ENCODE measurements at places on chromosomes 7 and 10.

DNA sequence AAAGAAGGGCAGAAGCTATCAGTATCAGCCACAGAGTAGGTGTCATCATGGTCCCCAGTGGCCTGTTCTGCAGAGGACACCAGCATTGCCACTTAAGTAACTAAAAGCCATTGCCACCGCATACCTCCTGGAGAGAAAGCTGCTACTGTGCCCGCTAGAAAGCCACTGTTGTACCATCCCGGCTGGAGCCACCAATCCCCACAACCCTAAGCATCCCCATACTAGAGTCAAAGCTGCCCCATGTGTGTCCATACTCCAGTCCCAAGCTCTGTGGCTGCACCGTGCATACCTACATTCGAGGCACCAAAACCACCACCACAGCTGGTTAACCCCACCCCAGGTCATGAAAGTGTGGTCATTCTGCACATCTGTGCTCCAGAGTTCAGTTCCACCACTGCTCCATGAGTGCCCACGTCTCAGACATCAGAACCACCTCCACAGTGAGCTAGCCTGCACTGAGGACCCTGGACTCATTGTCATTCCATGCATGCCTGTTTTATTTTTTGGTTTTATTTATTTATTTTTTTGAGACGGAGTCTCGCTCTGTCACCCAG, 9.5 kb upstream of the SEPTIN14 start:
- no peak for DNase-seq

- no peak for DNase-seq
Observed at GRCh38 chr10:65708057-65708456, 1217.8 kb upstream of the LRRTM3 start.

GRCh38 chr7:90384433-90384832, 18.8 kb upstream of the CLDN12 start:
- no peak for DNase-seq

GRCh38 chr10:35042783-35043182, 47.4 kb downstream of the CUL2 start:
- no peak for DNase-seq

DNA sequence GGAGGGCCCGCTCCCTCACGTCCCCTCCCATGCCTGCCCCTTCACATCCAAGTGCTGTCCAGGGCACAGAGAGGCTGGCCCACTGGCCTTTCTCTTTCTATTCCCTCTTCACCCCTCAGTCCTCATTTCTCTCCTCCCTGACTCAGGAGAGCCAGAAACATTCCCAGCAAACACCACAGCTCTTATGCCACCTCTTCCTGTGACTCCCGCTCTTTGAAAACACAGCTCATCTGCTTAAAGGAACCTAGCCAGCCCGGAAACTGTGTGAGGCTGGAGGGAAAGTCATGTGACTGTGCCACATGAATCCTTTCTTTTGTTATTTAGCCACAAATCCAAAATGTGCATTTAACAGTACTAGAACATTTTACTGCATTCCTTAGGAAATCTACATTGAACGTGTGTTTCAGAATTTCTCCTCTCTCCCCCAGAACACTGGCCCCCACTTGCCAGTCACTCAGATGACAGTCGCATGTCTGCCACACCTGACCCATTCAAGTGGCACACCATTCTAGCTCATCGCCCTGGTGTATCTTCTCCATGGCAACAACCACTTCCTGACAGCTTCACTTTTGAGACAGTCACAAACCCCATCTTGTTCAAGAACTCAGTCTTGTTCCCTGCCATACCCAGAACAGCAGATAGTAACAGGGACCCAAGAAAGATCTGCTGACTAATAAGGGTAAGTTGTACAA, 42.8 kb downstream of the GRB10 start:
- no peak for DNase-seq

DNA sequence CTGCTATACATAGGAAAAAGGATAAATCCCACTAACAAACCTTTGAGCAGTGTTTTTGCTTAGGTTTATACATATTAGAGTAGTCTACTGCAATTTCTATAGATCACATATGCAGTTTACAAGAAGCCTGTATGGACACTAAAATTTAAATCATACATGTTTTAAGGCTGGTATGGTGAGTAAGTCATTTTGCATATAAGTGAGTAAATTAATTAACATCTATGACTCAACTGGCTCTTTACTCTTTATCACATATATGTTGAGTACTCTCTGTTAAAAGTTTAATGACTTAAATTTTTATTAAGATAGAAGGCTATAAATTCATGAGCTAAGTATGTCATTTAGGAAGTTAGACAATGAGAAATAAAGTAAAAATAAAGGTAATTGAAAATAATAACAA, 69.4 kb downstream of the LRRN3 start:
- no peak for DNase-seq

DNA sequence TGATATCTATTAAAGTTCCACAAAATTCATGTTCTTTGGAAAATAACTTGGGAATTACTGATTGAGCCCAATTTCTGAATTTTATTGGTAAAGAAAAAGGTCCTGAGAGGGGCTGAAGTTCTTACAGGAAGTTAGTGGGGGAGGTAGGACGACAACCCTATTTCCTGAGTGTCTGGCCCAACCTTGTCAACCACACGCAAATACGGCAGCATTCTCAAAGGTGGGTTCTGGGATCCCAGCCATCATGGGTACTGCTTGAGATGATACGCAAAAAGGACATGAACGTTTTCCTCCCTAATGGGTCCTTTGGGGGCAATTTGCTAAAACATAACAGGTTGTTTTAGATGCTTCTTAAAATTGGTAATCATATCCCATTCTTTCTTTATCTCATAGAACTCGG, 2.7 kb upstream of the PDCD4 start:
- DNase-seq = no peak

DNA sequence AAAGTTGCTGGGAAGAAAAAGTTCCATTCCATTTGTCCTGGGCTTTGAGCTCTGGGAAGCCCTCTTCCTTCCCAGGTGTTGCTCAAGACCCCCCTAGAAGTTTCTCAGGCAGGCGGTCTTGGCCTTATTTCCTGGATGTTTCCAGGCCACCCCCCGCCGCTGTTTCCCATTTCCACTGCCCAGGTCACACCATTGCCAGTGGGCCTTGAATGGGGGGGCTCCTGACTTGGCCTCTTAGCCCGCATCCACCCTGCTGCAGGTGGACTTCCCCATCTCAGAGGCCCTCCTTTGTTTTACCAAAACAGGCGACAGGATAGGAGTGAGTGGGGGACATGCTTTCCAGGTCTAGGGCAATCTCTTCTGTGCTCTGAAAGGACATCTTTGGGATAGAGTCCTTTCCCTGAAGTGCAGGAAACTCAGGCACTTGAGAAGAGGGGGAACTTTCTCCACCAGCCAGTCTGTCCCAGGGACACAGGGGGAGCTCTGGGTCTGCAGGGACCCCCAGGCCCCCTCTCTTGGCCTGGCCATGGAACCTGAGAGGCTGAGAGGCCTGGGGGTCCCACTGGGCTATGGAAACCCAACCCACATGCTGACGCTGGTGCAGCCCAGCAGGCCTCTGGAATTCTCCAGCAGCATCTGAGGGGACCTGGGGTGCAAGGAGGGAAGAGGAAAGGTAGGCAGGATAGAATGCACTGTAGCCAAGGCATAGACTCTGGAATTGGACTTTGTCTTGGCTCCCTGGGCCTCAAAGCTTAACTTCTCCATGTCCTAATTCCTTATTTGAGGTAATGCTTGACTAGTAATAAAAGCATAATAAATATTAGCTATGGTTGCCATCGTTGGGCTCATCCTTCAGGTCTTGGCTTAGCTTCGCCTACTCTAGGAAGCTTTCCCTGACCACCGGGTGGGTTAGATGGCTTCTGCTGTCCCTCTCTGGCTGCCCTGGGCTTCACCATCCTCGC, 17.6 kb downstream of the NEURL1 start:
- DNase-seq = no peak

DNA sequence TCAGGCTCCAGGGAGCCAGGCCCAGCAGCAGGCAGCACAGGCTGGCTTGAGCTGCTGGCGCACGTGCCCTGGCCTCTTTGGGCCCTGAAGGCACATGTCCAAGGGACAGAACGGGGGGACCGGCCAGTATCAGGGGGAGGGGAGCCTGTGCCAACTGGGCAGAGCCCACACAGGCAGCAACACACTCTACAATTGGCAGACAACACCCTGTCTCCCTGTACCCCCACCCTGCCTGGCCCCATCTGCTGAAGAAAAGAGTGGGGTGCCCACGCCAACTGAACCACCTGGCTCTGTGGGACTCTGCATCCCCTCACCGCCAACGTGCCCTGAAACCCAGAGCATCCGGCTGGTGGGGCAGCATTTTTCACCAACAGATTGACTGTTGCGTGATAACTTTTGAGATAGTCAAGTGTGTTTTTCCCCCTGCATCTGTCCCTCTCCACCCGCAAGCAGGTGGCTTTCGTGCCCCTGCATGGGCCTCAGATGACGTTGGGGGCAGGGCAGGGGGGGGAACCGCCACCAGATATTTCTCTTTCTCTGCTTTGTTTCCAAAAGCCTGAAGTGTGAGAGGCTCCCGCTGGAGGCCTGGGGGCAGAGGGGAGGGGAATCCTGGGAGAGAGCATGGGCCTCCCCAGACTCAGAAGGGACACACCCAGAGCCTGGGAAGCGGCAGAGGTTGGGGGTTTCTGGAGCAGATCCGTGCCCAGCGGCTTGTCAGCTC, 21.8 kb downstream of the SLIT1 start:
- no peak for DNase-seq

GRCh38 chr7:134645935-134646334, 718 bp upstream of the BPGM start:
- DNase-seq = peak; percentile 52

DNA sequence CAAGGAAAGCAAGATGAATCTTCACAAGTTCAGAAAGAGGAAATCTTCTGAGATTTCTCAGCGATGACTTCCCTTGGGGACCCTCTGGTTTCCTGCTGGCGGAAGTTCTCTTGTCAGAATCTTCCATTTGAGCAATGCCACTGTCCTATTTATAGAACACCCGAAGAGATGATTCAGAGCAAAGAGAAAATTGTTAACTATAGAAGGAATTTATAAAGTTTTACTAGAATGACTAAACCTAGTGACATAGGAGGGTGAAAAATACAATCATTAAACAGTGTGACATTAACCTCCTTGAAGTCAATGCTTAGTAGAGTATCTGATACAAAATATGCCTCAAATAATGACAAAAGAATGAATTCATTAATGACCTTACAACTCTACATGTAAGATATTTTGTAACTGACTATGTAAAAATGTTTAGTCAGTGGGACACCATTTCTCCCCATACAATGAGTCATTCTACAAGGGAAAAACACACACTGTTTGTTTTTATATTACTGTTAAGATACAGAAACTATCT, 206.5 kb upstream of the CNTNAP2 start:
- DNase-seq = peak; percentile 59

DNA sequence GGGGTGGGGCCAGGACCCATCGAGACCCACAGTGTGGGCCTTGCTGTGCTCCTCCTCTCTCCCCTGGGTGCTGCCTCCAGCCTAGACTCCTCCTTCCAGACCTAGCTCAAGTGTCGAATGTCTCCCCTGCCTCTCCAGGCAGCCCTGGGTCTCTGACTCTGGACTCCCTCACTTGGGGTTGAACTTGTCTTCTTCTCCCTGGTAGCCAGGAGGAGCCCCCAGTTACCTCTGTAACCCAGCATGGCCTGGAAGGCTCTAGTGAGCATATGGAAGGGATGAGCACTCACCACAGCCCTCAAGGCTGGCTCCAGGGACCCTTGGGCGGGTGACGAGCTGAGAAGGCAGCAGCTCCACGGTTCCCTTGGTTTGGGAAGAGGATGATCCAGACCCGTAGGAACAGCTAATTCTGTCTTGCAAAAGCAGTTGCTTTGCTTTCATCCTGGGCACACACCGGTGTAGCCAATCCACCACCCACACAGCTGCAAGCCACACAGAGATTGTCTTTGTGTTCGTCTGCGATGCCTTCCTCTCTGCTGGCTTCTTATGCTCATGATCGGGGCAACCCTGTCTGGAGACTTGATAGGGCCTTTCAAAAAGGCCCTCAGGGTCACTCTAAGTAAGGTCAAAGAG, 52.3 kb upstream of the ANTXRL start:
- DNase-seq = no peak

- peak; percentile 40 for DNase-seq
Observed at GRCh38 chr10:2509081-2509531, 558.2 kb upstream of the PFKP start.

- no peak for DNase-seq
Observed at GRCh38 chr7:1052031-1052818, 7.9 kb downstream of the GPR146 start.

GRCh38 chr7:21934808-21935207, 10.9 kb downstream of the CDCA7L start:
- DNase-seq = no peak

GRCh38 chr10:29214551-29214950, 74.3 kb upstream of the LYZL1 start:
- DNase-seq = no peak

DNA sequence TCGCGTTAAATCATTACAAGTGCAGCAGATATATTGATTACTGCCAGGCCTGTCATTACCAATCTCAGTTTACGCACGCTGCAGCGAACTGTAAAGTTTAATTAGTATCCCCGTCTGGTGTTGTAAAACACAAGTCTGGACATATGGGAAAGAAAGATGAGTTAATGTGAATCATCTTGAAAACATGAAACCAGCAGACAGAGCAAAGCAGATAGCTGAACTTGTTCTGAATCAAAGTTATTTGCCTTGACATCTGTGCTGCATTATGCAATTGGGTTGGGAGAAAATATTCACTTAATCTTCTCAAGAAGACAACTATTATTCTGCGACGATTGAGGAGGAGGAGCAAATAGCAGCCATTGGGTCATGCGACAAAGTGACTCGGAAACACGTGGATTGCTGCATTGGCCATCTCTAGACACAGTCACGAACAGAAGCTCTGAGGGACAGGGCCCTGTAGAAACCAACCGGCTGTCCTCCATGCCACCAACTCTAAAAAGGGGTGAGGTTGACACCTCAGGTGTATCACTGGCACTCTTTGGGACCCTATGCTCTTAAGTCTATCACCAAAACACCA, 156.3 kb upstream of the C7orf33 start:
- DNase-seq = no peak

GRCh38 chr10:43844221-43844620, 195.5 kb upstream of the ZNF32 start:
- DNase-seq = no peak

DNA sequence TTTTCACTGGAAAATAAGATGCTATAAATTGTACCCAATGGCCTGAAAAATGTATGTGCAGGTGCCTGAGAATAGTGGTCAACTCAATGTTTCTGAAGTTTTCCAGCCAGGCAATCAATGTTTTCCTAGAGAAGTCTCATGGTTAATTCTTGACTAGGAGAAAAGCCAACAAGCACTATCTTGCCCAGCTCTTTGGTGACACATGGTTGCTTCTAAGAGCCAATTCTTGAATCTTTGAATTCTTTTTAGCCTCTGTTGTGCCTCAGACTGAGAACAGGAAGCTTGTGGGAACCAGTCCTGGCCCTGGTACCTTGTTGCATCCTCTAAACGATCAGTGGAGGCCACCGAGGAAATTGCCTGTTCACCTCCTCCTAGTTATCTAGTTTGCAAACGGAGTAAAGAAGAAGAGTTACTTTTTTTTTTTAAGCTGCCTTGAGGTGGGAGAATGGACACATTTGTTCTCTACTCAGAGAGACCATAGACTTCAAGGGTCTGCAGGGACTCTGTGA, 144.0 kb upstream of the MKLN1 start:
- no peak for DNase-seq

DNA sequence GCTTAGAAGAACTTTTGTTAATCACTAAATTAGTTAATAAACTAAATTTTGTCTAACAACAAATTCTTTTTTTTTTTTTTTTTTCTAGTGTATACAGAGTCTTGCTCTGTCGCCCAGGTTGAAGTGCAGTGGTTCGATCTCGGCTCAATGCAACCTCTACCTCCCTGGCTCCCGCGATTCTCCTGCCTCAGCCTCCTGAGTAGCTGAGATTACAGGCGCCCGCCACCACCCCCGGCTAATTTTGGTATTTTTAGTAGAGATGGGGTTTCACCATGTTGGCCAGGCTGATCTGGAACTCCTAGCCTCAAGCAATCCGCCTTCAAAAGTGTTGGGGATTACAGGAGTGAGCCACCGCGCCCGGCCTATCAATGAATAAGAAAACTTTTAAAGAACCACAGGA, 1.1 kb upstream of the IQUB start:
- no peak for DNase-seq

Data from brain microvascular endothelial cell (primary cell).